Stimulated activated CD8-positive, alpha-beta memory T cell treated with anti-CD3 and anti-CD28 coated beads, Interleukin-4, amount 100 ng/mL, for 4 hours (primary cell): ENCODE measurements at places on chromosomes 3 and 15.

GRCh38 chr3:130795396-130795795 lies 48.8 kb upstream of the PIK3R4 start:
- no peak for DNase-seq

- DNase-seq, result no peak
These were observed 50.9 kb downstream of the ARPP21 start for GRCh38 chr3:35690271-35690670.

GRCh38 chr3:58524326-58524888 lies 12.6 kb downstream of the ACOX2 start:
- no peak for DNase-seq

GRCh38 chr3:9815986-9816385 lies 5.9 kb downstream of the TTLL3 start:
- DNase-seq, result no peak

DNA sequence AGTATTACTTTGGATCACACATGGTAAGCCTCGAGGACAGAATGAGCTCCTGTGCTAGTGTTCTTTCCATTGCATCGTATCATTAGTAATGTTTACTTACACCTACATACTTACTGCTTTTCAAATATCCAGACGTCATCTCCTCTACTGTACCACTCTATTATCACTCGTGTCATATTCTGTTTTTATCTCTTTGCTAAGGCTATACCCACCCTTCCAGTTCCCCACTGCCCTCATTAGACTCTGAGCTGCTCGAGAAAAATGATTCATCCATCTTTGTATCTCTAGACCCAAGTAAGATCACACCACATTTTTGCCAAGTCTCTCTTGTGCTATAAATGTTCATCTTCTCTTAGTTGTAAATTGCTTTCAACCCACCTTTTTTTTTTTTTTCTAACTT lies 245.7 kb downstream of the TIGIT start:
- DNase-seq, result no peak

DNA sequence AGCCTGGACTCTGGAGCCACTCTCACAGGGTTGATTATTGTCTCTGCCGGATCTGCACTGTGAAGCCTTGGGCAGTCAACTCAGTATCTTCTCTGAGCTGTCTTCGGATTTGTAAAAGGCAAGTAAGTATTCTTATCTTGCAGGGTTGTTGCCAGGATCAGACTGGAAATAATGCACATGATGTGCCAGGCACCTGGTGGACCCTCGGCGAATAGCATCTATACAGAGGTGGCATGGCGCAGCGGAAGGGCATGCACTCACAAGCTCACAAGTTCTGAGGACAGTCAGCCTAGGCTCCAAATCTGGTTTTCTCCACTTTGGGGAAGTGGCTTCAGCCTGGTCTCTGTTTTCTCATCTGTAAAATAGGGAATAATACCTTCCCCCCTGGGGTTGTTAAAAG lies 113.9 kb downstream of the SRGAP3 start:
- no peak for DNase-seq

GRCh38 chr15:88982304-88982945 lies 69.2 kb upstream of the MFGE8 start:
- DNase-seq, result no peak

DNA sequence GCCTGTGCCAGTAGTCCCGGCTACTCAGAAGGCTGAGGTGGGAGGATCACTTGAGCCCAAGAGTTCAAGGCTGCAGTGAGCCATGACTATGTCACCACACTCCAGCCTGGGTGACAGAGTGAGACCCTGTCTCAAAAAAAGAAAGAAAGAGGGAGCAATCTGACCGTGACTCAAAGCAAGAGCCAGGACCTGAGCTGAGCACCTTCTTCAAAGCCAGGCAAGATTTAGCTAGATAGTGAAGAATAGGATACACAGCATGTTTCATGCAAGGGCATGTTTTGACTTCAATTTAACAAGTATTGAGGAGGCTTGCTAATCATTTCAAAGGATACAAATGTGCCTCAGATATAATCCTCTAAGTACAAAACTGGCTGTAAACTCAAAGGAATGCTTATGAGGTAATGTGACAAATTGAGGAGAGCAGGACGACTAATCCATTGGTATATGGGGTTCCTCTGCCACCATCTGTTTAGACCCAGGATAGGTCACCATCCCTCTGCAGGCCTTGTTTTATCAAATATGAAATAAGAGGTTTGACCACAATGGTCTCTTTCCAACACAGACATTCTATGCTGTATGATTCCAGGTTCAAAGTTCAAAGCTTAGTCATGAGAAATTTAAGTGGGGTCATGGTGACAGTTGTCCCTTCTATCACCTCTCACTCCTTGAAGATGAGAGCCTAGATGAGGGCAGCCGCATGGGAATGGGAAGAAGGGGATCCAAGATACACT lies 33.2 kb downstream of the RAB27A start:
- DNase-seq, result no peak

DNA sequence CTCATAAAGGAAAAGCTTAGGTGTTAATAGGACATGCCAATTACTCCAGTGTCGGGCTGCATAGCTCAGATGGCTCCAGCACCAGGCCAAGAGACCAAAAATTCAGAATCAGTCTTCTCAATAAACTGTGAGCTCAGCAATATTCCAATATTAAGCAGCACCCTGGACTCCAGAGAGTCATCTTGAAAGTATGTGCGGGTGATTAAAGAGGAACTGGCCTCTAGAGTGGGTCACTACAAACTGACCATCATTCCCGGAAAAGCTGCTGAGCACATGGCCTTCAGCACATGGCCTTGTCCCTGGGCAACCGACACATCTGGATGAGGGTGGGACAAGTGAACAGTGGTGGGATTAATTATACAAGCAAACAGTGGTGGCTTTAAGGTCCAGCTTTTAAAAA lies 59.0 kb downstream of the MAGI1 start:
- DNase-seq, result no peak

DNA sequence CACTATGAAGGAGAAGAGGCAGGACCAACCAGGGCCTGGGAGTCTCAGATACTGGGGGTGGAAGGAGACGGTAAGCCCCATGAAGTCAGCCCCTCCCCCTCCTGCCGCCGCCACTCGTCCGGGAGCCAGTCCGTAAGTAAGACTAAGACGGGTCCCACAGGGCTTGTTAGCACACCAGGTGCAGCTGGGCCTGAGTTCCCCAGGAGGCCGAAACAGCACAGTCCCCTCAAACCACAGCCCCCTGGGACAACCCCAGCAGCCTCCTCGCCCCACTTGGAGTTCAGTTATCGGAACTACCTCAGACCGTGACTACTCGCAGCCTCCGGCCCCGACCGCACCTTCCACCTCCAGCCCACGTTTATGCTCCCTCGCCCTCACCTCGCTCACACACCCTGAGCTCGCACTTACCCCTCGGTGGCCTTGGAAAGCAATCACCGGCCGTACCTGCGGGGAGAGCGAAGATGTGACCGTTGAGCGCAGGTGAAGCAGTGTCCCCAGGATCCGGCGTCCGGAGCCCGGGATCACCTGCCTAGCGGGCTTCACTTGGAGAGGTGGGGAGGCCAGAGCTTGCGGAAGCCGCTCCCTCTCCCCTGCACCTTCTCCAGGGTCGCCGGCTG lies 557 bp downstream of the ELL3 start:
- DNase-seq, result no peak

- no peak for DNase-seq
These were observed 643.4 kb upstream of the NR2F2 start for GRCh38 chr15:95687061-95687460.

DNA sequence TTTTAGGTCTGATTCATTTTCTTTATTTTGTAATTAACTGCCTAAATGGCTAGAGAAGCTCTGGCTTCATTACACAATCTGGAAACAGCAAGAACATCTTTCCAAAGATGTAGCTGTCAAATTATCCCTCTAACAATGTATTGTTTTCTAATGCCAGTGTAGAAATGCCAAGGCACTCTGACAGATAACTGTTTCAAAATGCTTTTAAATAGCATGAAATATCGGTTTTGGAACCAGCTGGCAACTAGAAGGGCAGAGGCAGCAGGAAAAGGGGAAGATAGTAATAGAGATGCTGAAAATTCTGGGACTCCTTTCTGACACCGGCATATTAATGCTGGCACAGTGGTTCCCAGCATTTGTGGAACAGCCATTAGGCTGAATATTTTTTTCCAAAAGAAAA lies 26.1 kb downstream of the MORC1 start:
- no peak for DNase-seq

DNA sequence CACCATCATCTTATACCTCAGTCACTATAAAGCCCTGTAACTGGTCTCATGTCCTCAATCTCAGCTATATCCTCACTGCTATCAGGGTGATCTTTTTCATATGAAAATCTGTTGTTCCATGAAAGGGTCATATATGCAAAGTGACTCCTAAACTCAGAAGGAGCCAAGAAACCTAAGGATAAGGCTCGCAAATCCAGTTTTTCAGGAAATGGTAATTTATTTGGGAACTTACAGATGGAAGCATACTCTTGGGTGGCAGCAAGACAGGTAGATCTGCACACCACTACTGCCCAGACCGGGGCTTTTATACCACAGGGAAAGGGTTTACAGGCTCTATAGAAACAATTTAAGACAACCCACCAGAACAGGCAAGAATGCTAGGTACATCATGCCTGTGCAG lies 272.3 kb downstream of the UBE2E2 start:
- DNase-seq, result no peak

GRCh38 chr3:135311699-135312098 lies 516.6 kb downstream of the EPHB1 start:
- DNase-seq, result no peak

GRCh38 chr15:34116620-34117019 lies 14.7 kb downstream of the PGBD4 start:
- no peak for DNase-seq

- no peak for DNase-seq
These were observed 180.4 kb upstream of the TOPAZ1 start for GRCh38 chr3:44061268-44061667.

DNA sequence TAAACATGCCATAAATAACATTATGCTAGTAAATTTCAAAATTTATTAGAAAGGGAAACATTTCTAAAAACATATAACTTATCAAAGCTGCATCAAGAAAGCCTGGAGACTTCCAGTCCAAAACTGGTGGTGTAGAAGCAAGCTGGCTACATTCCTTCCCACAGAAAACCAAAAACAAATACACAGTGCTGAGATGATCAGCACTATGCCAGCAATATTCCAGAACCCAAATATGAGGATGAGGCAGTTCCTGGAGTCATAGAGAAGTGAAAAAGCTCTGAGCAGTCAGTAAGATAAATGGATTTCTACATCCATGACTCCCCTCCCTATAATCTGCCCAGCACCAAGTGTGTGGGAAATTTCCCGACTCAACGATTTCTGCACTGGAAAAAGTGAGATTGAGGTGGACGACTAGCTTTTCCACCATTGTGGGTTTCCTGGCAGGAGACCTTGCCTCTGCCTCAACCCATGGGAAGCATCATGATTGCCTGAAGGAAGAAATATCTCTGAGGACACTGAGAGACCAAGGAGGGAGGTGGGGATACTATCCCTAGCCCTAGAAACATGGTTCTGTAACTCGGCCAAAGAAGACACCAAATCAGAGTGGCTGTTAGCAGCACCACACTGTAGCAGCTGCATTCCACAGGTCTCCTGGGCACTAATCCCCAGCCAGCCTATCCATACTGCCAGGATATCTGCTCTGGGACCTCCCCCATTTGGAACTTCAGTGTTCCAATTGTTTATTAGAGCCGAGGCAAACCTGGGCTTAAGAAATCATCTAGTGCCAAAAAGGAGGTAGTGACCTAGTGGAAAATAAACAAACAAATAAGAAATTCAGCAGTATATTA lies 11.8 kb upstream of the CLN6 start:
- DNase-seq, result no peak
